ENCODE measurements at places on chromosomes 16 and 17.

DNA sequence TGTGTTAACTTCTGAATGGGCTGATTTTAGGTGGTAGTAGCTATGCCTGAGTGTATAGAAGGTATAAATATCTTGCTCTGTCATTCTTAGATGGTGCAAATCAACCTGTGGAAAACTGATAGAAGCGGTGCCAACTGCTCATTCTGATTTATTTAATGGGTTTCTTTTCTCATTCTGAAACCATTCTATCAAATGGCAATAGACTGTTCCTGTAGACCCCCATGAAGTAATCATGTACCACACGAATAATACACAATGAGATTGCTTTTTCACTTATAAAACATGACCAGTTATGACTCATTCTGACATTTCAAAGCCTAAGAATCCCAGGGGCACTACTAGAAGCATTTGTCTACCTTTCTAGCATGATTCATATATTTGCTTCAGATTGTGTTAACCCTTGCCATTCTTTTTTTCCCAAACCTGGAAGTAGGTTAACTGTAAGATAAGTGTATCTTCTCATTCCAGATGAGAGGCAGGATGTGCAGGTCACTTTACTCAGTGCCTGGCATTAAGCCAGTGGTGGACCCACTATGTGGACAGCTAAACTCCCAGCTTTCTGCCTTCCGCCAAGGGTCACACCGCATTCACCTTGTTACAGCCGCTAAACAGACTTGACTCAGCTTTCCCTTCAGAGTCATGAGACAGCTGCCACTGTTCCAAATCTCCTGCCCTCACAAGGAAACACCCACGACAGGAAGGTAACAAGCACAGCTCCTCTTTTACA lies 16.4 kb upstream of the SLC16A11 start:
- no peak for DNase-seq

DNA sequence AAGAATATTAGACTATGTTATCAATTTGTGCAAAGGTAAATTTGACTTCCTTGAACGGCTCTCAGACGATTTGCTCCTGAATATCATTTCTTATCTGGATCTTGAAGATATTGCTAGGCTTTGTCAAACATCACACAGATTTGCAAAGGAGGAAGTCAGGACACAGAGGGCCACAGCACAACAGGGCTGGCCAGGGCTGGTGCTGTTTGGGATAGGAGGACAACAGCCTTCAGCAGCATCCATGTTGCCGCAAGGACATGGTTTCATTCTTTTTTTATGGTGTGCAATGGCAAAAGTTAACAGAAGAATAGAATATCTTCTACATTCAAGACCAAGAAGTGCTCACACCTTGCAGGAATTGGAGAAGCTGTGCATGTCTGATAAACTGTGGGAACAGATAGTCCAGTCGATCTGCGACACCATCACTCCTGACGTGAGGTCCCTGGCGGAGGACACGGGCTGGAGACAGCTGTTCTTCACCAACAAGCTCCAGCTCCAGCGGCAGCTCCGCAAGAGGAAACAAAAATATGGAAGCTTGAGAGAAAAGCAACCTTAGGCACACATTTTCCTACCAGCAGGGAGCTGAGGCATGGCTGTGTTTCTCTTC lies 59.8 kb downstream of the KPNA2 start:
- no peak for DNase-seq

- DNase-seq, result no peak
These were observed 77.5 kb downstream of the GSG1L start for GRCh38 chr16:27985981-27986380.

GRCh38 chr17:44005527-44006271 lies 1.3 kb downstream of the NAGS start:
- DNase-seq, result peak; percentile 39

GRCh38 chr17:56292010-56292409 lies 138.7 kb downstream of the ANKFN1 start:
- no peak for DNase-seq

GRCh38 chr17:30239089-30239462 lies 3.6 kb upstream of the SLC6A4 start:
- no peak for DNase-seq

DNA sequence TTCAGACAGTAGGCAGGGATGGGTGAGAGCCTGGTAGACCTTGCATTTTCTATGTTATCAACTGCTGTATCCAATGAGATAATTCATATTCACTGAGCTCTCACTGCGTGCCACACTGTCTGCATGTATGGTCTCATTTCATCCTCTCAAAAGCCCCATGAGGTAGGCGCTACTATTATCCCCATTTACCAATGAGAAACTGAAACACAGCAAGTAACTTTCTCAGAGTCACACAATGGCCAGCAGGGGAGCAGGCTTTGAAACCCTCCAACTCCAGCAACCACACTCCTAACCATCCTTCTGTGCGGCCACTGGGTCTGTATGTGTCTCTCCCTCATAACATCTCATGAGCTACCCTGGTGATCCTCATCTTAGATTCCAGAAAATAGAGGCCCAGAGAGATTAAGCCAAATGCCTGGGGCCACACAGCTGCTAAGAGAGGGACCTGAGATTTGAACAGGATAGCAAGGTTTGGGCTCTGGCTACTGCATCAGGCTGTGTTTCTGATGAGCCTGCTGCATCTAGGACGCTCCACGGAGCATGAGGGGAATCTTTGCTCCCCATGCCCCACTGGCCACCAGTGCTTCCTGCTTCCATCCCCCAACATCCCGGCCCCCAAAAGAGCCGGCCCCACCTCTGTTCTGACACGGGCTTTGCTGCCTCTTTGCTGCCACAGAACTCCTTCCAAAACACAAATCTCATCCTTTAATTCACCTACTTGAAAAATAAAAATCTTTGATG lies 3.2 kb downstream of the CCR7 start:
- DNase-seq, result peak; percentile 64

DNA sequence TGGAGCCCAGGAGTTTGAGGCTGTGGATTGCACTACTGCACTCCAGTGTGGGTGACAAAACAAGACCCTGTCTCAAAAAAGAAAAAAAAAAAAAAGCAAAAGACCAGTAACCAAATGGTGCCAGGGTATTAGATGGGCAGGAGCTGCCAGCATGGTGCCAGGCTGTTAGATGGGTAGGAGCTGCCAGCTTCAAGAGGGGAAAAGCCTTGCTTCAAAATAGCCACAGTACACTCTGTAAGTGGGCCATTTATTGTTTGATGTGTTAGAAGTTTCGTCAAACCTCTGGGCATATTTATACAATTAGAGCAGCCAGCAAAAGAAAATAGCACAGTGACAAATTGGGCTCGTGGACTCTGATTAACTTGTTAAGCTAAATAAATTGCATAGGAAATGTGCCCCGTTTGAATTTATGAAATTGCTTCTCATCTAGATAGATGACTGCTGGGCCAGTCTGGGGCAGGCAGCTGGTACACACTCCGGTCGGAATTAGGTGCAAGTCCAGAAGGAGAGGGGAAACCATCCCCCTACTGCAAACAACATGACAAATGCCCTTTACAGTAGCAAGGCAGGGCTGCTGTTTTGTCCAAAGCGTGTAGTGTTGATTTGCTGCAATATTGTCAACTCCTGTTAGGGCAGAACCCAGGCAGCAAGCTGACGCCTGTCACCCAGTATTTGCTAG lies 126.3 kb upstream of the IRX3 start:
- DNase-seq, result no peak

DNA sequence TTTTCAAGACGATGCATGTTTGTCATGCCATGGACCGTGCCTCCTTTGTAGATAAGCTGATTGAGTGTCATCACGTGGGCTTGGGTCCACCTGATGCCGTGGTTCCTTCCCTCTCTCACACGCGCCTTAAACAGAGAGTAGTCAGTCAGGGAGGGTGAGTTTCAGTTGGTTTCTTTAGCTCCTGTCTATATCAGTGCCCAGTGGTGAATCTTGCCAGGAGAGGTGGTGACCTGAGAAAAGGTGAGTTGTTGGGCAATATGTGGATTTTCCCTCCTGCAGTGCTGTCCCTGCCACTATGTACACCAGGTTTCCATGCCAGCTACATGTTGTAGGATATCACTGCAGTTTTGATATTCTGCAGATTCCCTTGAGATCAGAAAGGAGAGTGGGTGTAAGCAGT lies 129.7 kb downstream of the LAT start:
- no peak for DNase-seq

- DNase-seq, result no peak
These were observed 41.6 kb upstream of the ASIC2 start for GRCh38 chr17:33334703-33335102.

- DNase-seq, result no peak
These were observed 112.9 kb downstream of the METRNL start for GRCh38 chr17:83192161-83192788.

DNA sequence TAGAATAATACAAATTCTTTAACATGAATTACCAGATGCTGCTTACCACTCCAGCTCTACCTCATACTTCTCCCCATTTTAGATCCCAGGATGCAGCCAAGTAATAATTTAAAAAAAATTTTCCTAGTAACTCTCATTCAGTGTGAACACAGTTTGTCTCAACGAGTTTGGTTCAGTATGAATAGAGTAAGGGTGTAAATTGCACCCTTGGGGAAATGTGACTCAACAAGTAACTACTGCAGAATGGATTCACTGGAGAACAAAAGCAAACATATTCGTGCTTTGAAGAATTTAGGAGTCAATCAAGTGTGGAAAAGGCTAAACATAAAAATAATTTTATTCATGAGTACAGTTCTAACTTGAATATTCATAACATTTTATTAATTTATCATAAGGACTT lies 23.0 kb downstream of the KCNJ16 start:
- no peak for DNase-seq

GRCh38 chr17:301681-302299 lies 50.8 kb downstream of the RPH3AL start:
- no peak for DNase-seq

GRCh38 chr17:73941919-73942530 lies 261.5 kb upstream of the RPL38 start:
- DNase-seq, result no peak

DNA sequence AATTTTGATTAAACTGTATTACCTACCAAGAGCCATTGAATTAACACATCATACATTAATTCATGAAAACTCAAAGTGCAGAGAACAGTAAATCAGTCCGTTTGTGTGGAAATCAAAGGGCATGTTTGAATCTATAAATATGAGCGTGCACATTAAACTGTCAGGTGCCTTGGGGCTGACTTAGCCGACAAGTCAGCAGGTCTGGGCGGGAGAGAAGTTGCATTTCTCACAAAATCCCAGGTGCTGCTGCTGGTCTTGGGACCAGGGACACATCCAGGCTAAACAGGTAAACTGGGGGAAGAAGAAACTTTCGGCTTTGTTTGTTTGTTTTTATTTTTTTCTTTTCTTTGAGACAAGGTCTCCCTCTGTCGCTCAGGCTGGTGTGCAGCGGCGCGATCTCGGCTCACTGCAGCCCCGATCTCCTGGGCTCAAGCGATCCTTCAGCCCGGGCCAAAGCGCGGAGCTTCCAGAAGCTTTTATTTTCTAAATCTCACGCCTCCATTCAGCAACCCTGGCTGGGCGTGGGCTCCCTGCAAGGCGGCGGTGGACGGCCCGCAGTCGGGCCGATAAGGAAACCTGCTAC lies 213.9 kb downstream of the MRTFB start:
- no peak for DNase-seq

- no peak for DNase-seq
These were observed 91.5 kb downstream of the ZFHX3 start for GRCh38 chr16:72956124-72957064.

DNA sequence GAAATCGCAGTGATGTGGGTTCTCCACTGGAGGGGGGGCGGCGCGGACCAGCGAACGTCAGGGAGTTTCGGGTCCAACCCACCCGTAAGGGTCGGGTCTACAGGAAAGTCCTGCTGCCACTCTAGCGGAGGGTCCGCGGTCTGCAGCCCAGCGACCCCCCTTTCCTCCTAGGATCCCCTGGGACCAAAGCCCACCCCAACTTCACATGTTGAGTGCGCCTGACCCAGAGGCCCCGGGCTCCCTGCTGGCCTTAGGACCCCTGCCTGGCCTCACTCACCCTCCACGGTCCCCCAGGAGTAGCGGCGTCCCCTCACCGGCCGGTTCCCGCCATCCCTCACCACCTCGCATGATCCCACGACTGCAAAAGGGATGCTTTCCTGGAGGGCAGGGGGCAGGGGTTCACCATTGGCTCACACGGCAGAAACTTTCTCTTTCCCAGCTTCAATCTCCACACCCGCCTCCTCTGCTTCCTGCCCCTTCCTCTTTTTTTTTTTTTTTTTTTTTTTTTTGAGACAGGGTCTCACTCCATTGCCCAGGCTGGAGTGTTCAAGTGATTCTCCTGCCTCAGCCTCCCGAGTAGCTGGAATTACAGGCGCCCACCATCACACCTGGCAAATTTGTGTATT lies 3.1 kb downstream of the SEPTIN1 start:
- DNase-seq, result no peak

- no peak for DNase-seq
These were observed 18.7 kb downstream of the PTRH2 start for GRCh38 chr17:59688496-59688895.

- no peak for DNase-seq
These were observed 7.5 kb downstream of the AXIN2 start for GRCh38 chr17:65553646-65554552.

DNA sequence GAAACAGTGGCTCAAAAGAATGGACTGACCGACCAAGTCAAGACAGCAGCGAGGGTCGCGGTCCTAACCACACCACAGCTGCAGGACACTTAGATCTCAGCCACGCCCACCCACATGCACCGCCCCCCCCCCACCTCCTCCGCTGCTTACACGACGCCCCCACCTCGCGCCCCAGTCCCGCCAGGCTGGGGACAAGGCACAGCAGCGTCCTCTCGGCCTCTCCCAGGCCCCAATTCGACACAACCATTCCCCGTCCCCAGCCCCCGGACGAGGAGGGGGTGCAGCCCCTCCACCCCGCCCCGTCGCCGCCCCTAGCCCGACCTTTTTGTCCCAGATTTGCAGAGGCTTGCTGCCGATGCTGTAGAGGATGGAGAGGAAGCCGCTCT lies 477 bp downstream of the CFAP20 start:
- no peak for DNase-seq

DNA sequence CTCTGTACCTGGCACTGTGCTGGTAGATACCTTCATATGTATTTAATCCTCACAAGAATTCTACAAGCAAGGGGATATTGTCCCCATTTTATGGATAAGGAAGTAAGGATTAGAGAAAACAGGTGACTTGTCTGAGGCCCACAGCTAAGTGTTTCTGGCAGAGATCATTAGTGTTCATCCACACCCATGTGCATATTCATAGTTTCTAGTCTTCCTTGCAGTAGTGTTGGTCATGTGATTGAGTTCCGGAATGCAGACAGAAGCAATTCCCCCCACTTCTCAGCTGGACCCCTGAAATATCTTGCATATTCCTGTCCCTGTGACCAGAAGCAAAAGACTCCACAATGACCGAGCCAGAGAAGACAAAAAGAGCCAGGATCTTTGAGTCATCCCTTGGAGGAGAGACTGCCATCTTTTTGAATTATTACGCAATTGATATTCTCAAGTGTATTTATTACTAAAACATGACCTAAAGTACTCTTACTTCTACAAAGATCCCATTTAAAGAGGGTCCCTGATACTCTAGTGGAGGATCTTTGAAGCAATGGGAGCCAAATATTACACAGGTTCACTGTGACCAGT lies 43.4 kb downstream of the SOX9 start:
- no peak for DNase-seq

- DNase-seq, result peak; percentile 71
These were observed 1.5 kb downstream of the CDK12 start for GRCh38 chr17:39462631-39463375.

- DNase-seq, result no peak
These were observed 13.2 kb upstream of the NUP93 start for GRCh38 chr16:56716761-56717160.
